ENCODE measurements at places on chromosomes 13 and 19.
A peak's percentile ranks its signal among the peaks of the same experiment; 100 is the strongest.

DNA sequence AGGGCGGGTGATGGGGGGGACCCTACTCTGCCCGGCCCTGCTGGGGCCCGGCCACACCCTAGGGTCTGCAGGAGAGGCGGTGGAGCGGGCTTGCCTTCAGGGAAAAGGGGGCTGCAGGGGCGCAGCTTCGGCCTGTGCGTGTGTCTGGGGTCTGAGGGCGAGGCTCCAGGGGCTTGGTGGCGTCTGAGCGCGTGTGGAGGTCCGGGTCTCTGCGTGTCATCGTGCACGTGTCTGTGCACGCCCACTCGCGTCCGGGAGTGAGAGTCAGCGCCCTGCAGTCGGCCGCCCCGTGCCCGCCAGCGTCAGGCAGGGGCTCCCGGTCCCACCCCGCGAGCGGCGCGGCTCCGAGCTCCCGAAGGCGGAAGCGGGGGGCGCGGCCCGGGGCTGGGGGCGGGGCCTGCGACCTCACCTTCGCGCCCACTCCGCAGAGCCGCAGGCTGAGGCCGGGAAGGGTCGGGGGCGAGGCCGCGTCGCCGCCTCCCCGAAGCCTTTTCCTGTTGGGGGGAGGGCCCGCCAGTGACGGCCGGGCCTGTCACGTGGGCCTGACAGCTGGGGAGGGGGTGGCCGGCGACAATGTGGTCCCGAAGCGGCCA lies at the start of gene ARHGAP45:
TSS of gene ARHGAP45 (plus strand) at position 420 of the 593 bp plus-strand sequence. CDS start 239 bp downstream, outside the sequence.
- peak; percentile 42 for DNase-seq

DNA sequence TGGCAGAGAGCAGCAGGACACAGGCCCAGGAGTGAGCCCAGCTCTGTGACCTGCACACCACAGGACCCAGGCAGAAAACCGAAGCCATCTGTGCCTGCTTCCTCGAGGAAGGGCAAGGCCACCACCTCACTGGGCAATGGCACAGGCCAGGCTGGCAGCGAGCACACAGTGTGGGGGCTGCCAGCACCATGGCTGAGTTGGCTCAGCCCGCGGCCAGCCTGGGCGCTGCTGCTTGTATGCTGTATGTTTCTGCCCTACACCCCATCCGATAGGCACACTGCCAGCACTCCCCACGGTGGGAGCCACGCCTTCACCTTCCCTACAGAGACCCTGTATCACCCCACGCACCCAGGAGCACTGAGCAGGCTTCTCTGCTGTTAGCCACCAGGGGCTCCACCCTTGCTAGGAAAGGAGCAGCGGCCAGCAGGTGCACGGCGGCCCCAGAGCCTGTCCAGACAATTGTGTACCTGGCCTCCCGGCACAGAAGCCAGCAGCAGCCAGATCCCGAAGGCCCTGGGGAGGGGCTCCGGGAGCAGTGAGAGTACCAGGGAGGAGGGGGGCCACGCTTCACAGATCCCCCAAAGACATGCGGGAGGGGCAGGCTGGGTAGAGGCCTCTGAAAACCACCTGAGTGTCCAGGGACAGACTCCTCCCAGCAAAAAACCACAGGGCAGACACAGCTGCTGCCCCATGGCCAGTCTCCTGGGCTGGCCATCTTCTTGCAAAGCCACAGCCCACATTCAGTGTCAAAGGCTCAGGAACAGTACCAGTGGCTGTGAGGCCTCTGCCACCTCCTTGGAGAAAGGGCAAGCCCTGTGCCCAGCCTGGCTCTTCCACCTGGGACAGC lies 56.1 kb downstream of the MLLT1 start:
- no peak for DNase-seq

- DNase-seq = no peak
Observed at GRCh38 chr19:582497-583197, 7.0 kb upstream of the HCN2 start.

DNA sequence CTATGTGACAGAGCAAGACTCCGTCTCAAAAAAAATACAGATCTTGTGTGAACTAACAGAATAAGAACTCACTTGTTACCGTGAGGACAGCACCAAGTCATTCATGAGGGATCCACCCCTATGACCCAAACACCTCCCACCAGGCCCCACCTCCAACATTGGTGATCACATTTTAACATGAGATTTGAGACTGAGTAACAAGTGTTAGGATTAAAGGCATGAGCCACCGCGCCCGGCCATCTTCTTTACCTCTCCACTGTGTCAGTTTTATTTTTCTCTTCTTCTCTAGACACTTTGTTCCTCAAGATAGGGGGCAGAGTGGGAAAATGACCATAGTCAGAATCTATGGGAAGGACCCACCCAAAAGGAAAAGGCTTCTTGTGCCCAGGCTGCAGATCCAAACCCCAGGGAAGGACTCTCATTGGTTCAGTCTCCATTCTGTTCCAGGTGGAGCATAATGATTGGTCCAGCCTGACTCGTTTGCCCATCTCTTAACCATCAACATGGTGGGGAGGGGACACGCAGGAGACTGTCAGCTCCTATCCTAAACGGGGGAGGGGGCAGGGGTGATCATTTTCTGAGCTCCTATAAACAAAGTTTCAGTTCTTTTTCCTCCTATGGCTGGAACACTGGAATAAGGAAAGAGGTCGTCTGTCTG lies 1.3 kb upstream of the CALM3 start:
- DNase-seq = no peak

- peak; percentile 37 for DNase-seq
Observed at GRCh38 chr13:32316501-32316900, 1.2 kb downstream of the BRCA2 start.
